ENCODE measurements at places on chromosomes 5 and 9.

GRCh38 chr5:68196876-68197275 lies 18.7 kb upstream of the PIK3R1 start:
- no peak for DNase-seq

GRCh38 chr9:27499451-27499850 lies 24.6 kb upstream of the IFNK start:
- DNase-seq, result no peak

GRCh38 chr9:9942764-9943424 lies 669.9 kb downstream of the PTPRD start:
- no peak for DNase-seq

GRCh38 chr9:214648-215493 lies at the start of gene DOCK8:
DOCK8 (plus strand) TSS chr9:214865; CDS start chr9:214977, 112 bp downstream.
- DNase-seq, result no peak

- no peak for DNase-seq
Observed at GRCh38 chr9:673966-674526, 167.5 kb upstream of the DMRT1 start.

DNA sequence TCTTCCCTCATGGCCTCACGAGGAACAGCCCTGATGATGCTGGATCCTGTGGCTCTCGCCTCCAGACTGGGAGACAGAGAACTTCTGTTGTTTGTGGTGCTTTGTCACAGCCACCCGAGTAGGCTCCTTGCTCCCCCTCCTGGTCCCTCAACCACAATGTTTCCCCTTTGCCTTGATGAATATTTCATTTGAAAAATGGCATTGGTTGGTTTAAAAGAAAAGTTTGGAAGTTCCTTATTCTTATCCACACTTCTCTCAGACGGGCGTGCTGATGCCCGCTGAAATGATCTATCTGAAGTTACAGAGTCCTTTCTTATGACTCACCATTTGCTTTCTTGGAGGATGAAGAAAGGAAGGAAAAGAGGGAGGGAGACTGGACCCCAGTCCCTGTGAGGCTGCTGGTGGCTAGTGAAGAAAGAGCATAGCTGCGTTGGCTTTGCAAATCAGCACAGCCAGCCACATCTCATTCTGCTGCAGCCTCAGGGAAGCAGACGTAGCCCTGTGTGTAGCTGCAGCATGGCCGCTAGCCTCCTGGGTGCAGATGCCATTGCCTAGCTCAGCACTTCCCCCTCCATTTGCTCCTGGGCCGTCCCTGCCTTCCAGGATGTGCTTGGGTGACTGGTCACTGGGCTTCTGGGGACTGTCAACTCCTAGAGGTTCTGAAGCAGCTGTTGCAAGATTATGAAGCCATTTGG lies 185.9 kb downstream of the ERCC6L2 start:
- DNase-seq, result no peak
